ENCODE measurements at places on chromosomes 6 and 20. TPM values are rescaled to one million over a fixed set of nuclear protein-coding genes. Genes with fewer than 3 reads are reported as not detected.
A peak's percentile ranks its signal among the peaks of the same experiment; 100 is the strongest.

TRIM15 gene
- not detected for total RNA-seq

DNA sequence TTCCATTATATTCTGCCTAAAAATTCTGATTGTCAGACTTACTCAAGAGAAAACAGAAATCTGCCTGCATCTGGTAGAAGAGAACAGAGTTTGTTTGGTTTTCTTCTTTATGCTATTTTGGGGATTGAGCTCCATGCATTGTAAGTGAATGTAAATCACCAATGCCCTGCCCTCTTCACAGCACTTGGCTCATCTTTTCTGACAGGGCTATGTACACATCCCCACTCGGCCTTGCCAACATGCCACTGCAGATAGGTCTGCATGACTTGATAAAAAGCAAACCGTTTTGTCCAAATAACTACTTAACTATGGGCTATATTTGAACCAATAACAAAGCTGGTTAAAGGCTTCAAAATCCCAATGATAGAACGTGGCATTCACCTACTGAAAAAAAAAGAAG is 117.7 kb downstream of the IBTK start:
- no peaks in the 10 kb centered on the region for H3K27me3 ChIP-seq
- H3K36me3 ChIP-seq, result no peaks in the 10 kb centered on the region
- no peak for DNase-seq
- no peak overlapping the region for H3K27ac ChIP-seq
- H3K4me3 ChIP-seq, result no peak overlapping the region

DNA sequence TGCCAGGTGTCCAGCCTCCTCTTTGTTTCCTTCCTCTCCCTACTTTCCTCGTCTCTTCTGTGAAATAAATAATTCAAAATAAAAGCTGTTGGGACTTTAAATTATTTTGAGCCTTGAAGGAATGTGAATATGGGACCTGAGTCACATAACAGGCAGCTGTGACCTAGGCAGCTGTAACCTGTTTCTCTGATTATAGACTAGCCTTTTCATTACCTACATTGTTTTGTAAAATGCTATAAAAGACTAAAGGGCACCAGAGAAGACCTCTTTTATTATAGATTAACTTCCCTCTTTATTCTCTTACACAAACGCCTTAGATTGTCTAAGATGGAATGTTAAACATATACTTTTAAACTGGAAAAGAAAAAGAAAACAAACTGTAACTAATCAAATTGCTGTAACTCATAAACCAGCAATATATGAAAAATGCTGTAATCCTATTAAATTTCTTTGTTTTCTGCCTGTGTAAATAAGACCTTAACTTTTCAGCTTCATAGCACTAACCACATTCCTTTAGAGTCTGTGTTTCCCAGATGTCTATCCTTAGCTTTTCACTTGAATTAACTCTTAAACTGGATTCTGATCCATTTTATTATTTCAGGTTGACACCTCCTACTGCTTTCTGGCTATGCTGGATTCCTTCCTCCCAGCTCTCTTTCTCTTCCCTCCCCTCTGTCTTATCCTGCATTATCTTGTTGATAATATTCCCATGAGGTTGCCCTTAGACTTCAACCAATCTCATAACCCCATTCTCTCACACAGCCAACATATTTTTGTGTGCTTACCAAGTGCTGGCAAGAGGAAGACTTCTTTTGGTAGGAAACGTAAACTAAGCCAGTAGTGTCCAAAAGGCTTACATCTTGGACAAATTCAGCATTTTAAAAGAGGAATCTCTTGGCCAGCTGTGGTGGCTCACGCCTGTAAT is 69.2 kb downstream of the TPD52L1 start:
- DNase-seq, result no peak
- no peaks in the 10 kb centered on the region for H3K36me3 ChIP-seq
- no peaks in the 10 kb centered on the region for H3K4me1 ChIP-seq
- no peak overlapping the region for H3K27ac ChIP-seq
- no peaks in the 10 kb centered on the region for H3K27me3 ChIP-seq

- H3K4me3 ChIP-seq, result no peak overlapping the region
- no peaks in the 10 kb centered on the region for H3K36me3 ChIP-seq
- H3K27me3 ChIP-seq, result no peaks in the 10 kb centered on the region
- DNase-seq, result no peak
- H3K4me1 ChIP-seq, result no peaks in the 10 kb centered on the region
- no peak overlapping the region for H3K27ac ChIP-seq
Measured at GRCh38 chr6:152206072-152206818, 398.8 kb downstream of the ESR1 start.

DNA sequence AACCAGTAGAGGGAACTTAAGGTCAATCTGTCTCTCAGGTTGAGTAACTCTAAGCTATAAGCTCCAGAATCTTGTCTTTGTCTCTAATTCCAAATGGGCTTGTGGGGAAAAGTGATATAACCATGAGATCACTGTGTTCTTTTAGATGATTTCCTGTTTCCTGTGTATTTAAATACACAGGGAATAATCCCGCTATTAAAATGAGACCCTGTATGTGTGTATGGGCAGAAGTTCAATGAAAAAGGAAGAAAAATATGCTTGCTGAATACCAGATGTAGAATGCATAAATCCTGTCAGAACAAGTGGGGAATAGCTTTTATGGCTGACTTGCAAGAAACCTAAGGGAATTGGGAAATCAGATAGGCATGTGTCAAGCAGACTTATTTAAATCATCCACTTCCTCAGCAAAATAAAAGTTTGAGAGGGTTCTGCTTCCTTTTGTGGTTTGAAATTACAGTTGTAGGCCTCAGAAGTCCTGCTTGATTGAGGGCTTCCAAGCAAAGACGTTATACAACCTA is 164.7 kb upstream of the PDE7B start:
- no peak overlapping the region for H3K4me3 ChIP-seq
- H3K27ac ChIP-seq, result no peak overlapping the region
- H3K36me3 ChIP-seq, result no peaks in the 10 kb centered on the region

DNA sequence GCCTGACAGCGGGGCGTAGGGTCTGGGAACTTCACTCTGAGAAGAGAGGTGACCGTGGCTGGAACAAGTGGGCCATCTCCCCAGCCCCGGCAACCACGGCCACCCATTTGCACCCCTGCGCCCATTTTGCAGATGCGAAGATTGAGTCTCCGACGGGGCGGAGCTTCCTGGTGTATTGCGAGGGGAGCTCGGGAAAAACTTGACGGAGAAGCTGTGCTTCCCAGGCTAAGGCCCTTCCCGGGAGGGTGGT is 653 bp downstream of the ZNF335 start:
- DNase-seq, result no peak
- H3K36me3 ChIP-seq, result peaks cover 15% of the 10 kb centered on the region
- H3K4me3 ChIP-seq, result peak overlapping the region; percentile 81
- H3K27ac ChIP-seq, result peak overlapping the region; percentile 97
- H3K27me3 ChIP-seq, result no peaks in the 10 kb centered on the region

Measured in GM12878 (cell line).